Activated T-cell treated with anti-CD3 and anti-CD28 coated beads, Interleukin-2, amount 50 U/mL, for 4 hours (primary cell): ENCODE measurements at places on chromosomes 5 and 9.
A peak's percentile ranks its signal among the peaks of the same experiment; 100 is the strongest.

DNA sequence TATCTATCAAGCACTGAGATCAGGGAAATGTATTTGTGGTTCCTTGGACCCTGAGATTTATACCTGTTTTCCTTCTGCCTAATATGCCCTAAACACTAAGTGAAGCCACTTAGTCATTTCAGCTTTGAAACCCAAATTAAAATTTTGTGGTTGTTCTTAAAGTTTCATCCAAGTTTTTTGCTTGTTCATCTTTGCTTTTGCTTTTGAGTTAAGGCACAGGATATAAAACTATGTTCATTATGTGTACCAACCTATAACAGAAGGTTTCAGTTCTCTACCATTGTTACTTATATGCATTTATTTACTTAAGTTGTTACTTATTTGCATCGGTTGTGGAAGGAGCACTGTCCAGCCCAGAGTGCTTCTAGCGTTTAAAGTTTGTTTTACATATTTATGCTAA is 382.3 kb downstream of the PTPRD start:
- DNase-seq = no peak

DNA sequence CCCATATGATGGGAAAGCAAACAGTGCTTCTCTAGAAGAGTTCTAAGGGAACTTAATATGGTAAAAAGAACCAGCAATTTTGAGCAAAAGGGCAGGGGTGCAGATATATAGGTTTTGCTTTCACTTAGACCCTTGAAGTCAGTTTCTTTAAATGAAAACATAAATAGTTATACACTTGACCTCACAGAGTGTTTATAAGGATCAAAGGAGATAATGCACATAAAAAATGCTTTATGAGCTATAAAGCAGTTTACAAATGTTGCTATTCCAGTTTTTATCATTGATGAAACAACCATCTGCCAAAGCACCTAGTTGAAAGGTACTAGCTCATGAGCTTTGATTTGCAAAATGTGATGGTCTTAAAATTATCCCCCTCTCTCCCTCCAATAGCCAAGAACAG is 45.7 kb downstream of the ITGA2 start:
- no peak for DNase-seq

DNA sequence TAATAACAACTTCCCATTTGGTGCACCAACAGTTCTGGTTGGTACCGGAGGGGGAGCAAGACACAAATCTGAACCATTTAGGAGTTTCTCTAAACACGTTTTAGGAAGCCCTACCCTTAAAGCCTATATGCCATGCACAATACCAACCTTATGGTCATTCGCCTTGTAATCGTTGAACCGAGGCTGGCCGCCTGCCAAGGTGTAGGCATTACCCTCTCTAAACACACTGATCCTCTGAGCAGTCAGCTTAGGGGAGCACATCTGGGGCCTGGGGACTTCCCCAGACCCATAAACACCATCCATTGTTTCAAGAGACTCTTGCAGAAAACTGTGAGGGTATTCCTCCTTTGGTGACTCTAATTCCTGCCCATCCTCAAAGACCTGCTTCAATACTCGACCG is 328 bp downstream of the GRXCR2 start:
- DNase-seq = no peak

DNA sequence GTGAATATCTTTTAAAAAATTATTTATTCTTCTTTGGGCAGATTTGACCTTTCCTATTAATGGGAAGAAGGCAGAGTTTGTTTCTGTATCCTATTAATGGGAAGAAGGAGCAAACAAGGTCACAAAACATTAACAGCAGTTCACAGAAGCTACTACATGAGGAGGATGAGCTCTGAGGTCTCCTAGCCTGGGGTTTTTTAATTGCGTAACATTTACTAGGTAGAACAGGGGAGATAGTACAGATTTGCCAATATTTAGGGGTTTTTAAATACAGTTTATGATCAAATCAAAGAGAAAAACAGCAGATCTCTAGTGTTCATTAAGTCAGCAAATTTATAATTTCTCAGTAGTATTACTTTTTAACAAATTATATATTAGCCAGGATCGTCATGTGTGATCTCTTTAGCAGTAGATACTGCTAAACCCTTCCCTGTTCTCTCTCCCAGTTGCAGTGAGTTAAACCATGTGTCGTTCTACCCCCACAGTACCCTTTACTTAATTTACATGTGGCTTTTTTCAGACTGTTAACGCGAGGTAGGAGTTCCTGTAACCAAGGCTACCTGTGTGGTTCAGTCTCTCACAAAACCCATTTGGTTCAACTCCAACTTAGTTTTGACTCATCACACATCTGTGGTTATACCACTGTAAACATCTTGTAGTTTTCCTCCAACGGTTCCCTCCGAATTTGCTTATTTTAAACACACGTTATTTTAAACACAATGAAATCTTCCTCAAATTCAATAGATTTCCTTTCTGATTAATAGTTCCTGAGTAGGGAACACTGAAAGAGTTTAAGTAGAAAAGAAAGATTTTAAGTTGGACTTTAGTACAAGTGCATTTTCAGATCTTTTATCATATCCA is 13.3 kb downstream of the SLC25A46 start:
- DNase-seq = peak; percentile 4

DNA sequence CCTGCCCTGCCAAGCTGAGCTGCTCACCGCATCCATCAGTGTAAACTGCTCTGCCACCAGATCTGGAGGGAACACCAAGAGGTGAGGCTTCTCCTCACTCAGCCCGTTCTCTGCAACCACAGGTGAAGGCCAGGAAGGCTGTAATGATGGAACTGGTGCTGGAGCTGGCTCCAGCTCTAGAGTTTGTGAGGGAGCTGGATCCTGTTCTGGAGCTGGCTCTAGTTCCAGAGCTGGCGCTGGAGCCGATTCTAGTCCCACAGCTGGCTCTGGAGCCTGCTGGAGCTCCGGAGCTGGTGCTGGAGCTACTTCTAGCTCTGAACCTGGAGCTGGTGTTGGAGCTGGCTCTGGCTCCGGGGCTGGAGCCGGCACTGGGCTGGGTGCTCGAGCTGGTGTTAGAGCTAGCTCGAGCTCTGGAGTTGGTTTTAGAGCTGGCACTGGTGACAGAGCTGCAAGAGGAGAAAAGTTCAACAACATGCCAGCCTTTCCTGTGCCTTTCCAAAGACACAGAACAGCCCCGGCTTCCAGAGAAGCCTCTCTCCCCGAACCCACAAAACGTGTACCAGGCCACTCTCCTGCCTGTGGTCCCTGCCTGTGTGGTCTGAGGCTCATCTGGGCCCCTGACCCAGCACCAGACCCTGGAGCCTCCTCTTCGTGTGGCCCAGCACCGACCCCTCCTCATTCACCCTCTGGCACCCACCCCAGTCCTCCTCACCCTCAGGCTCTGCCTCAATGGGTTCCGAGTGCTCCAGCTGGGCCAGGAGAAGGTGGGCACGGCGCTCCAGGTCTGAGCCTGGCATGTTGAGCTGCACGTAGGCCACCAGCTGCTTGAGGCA is 12.9 kb downstream of the RALGDS start:
- no peak for DNase-seq

DNA sequence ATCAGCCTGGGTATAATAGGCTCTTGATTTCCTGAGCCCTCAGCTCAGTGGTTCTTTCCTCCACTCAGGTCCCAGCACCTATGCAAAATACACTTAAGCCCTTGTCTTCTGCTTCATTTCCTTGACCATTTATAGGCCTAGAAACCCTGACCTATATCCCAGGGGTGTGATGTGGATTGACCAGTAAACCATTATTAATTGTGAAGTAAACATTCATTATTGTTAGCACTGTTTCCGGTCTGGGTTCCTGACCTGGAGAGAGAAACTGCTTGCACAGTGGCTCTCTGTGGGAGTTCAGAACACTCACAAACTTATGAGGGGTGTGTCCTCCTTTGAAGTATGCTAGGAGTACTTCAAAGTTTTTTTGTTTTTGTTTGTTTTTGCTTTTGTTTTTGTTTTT is 19.6 kb upstream of the TOMM5 start:
- no peak for DNase-seq

- no peak for DNase-seq
These were observed 94.4 kb downstream of the TRIO start for GRCh38 chr5:14237317-14238086.

DNA sequence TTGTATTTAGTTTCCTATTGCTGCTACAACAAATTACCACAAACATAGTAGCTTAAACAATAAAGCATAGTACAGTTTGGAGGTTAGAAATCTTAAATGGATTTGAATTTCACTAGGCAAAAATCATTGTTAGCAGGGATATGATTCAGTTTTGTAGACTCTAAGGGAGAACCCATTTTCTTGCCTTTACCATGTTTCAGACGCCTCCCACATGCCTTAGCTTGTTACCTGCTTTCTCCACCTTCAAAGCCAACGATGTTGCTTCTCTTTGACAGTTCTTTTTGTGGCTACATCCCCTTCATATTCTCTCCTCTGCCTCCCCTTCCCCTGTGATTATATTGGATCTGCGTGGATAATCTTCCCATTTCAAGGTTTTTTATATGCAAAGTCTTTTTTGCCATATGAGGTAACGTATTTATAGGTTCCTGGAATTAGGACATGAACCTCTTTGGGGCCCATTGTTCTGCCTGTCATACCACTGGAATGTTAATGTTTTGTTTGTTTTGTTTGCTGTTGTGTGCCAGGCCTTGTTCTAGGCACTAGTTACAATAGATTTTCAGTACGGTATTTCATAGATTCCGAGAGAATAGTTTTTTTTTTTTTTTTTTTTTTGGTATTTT is 54.1 kb downstream of the UHRF2 start:
- no peak for DNase-seq

GRCh38 chr9:95770653-95771131 is 104.8 kb upstream of the ERCC6L2 start:
- DNase-seq = no peak

DNA sequence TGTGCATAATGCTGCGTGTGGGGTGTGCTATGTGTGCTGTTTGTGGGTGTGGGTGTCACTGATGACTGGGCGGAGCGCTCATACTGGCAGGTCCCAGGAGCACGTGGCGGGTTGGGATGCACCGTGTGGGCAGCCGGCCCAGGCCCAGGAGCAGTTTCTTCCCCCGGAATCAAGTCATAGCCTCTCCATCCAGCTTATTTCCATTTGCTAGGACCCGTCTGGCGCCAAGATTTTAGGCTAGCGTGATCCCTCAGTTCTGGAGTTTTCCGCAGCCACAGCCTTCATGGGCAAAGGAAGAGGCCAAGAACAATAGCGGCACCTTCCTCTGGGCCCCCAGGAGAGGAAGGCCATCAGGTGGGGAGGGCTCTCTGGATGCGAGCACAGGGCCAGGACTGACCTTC is 43.3 kb upstream of the NEURL1B start:
- DNase-seq = no peak

DNA sequence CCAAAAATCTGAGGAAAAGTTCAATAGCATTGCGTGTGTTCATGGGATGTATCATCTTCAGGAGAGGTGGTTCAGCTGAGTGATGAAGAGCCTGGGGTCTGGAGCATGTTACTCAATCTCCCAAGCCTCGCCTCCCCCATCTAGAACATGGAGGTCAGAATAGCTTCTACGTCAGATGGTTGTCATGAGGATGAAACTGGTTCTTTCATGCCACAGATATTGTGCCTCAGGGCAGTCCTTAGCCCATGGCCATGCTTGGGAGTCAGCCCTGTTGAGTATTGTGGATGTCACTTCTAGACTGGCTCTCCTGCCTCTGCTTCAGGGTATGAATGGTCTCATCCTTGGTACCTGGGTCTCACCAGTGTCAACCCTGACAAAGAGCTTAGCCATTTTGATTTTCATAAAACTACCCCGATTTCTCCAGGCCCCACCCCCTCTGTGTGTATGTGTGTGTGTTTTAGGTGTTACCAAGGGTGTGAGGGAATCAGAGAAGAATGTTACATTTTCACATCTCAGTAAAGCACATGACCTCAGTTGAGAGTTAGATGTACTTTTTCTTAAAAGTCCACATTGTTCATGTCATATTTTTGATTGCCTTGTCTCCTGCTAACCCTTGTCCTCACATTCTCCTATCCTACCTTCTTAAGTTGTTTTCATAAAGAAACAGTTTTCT is 97.8 kb upstream of the CD180 start:
- no peak for DNase-seq

DNA sequence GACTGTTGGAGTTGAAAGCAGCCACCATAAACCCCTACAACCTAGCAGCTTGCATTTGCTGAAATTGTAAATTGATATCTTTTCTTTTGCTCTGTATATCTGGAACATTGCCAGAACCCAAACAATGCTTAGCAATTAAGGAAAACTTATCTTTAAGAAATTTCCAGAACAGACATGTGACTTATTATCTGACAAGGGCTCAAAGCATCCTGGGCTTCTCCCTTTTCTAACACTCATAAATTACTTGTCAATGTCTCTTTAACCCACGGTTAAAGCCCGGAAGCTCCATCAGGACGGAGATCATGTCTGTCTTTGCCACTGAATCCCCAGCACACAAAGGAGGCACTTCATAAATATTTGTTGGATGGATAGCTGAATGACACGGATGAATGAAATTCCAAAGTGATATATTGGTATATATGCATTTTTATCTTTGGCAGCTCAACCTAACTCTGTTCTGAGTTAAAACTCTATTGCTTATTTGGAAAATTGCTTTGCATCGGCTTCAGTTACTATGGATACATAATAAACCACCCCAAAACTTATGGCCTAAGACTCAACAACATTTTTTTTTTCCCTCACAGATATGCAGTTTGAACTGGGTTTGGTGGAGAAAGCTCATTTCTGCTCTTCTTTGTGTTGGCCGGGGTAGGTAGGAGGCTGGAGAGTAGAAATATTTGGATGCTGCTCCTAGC is 103.1 kb upstream of the CLINT1 start:
- no peak for DNase-seq

GRCh38 chr9:110837401-110838005 is 168.9 kb downstream of the MUSK start:
- DNase-seq = no peak

- DNase-seq = no peak
These were observed 659.9 kb downstream of the ISL1 start for GRCh38 chr5:52043137-52043536.

DNA sequence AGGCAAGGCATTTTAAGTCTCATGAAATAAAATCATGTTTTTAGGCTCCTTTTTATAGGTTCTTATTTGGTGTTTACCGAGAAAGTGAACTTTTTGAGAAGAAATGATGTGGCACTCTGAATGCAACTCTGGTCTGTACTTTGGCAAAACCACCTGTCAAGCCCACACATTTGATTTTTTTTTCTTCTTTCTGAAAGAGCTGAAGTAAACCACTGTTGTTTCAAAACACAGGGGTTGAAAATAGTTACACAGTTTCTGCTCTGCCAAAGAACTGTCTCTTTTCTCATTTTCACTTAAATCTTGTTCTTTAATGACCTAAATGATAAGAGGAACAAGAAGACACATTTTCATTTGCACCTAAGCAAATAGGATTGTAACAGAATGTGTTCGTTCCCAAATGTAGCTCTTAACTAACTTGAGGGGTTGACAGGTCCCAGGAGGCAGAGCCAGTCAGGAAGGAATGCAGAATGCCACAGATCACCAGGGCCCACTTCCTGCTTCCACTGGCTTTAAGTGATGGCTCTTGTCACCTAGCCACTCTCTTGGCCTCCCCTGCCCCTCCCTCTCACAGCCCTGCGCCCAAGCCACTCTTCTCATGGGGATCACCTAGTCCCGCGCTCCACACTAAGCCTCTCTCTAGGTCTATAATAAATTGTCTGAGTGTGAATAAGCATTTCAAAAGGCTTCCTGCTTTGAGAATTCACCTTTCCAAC is 47.3 kb downstream of the MED27 start:
- no peak for DNase-seq

GRCh38 chr5:144416196-144416595 is 245.5 kb downstream of the KCTD16 start:
- no peak for DNase-seq
